NCI-H526 treated with DMSO at 0.1 percent for 48 hours (cell line): ENCODE measurements at places on chromosomes 3 and 15.
A peak's percentile ranks its signal among the peaks of the same experiment; 100 is the strongest.

DNA sequence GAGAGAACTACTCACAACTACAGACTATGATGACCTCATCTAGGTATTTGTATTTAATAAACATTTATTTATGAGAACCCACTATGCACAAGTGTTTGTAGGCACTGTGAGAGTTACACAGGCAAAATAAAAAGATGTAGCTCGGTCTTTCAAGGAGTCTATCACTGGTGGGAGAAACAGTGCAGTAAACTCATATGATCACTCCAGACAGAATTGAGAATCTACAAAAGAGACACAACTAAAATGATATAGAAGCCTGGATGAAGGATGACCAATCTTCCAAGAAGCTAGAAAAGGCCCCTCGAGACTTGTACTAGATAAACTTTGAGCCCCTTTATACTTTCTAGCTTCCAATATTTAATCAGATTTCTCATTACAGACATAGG, 70.2 kb upstream of the ZBTB20 start:
- DNase-seq, result no peak

GRCh38 chr15:36497901-36498300, 81.5 kb upstream of the CDIN1 start:
- DNase-seq, result no peak

GRCh38 chr3:133452641-133453319, 52.9 kb downstream of the BFSP2 start:
- DNase-seq, result no peak

- peak; percentile 42 for DNase-seq
These were observed 556 bp downstream of the PEX5L start for GRCh38 chr3:180036092-180036670.

- no peak for DNase-seq
These were observed 108.7 kb downstream of the SLMAP start for GRCh38 chr3:57864853-57865252.

GRCh38 chr3:143810166-143810952, 37.9 kb downstream of the SLC9A9 start:
- no peak for DNase-seq

DNA sequence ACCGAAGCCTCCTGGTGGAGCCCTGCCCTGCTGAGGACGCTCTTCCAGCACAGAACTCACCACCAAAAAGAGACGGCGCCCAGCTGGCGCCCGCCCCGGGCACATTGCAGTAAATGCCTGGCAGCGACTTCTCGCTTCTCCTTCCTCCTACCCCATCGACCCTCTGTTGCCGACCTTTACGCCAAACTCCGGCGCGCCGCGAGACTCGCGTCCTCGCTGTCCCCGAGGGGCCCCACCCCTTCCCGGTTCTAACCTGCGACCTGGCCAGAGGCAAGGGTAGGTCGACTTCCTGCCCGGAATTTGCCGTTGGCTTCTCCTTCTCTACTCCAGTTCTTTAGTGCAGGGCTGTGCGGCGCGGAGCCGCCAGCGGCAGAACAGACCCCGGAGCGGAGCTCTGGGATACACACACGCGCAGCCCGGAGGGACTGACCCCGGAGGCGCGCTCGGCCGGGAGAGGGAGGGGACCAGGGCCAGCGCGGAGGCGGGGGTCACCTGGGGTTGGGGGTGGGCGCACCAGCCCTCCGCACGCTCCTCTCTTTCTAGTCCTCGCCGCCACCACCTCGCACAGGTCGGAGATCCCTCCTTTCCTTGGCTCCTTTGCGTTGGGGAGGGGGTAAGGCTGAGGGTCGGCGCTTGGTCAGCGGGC, 226.6 kb upstream of the AZI2 start:
- DNase-seq, result peak; percentile 10

- no peak for DNase-seq
These were observed 127.9 kb downstream of the DTWD1 start for GRCh38 chr15:49748791-49749190.

- peak; percentile 17 for DNase-seq
These were observed 175.1 kb upstream of the ATP11B start for GRCh38 chr3:182618085-182618732.

- DNase-seq, result no peak
These were observed 5.4 kb downstream of the FYCO1 start for GRCh38 chr3:45990181-45990580.

DNA sequence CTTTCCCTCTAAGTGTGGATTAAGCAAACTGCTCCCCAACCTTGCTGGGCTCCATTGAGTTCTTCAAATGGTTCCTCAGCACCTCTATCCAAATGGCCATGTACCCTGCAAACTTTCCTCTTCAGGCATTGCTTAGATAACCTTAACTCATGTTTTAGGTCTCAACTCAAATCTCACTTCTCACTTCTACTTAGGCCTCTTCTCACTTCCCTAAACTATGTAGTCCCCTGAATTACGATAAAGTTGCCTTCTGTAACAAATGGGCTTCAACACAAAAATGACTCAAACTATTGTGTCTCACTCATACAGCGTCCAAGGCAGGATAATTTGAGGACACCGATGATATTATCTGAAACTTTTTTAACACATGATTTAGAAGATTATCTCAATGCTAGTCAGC, 62.4 kb upstream of the STAC start:
- no peak for DNase-seq

GRCh38 chr15:42903388-42904324, 16.9 kb downstream of the TTBK2 start:
- no peak for DNase-seq

- DNase-seq, result no peak
These were observed 22.0 kb downstream of the SST start for GRCh38 chr3:187648177-187648576.

- no peak for DNase-seq
These were observed 35.8 kb upstream of the CHST2 start for GRCh38 chr3:143083781-143084180.

- DNase-seq, result no peak
These were observed 223.0 kb upstream of the MLF1 start for GRCh38 chr3:158347966-158348365.

- no peak for DNase-seq
These were observed 90.2 kb downstream of the GABRB3 start for GRCh38 chr15:26682598-26683164.

GRCh38 chr3:197353867-197354567, 55.6 kb upstream of the DLG1 start:
- no peak for DNase-seq

DNA sequence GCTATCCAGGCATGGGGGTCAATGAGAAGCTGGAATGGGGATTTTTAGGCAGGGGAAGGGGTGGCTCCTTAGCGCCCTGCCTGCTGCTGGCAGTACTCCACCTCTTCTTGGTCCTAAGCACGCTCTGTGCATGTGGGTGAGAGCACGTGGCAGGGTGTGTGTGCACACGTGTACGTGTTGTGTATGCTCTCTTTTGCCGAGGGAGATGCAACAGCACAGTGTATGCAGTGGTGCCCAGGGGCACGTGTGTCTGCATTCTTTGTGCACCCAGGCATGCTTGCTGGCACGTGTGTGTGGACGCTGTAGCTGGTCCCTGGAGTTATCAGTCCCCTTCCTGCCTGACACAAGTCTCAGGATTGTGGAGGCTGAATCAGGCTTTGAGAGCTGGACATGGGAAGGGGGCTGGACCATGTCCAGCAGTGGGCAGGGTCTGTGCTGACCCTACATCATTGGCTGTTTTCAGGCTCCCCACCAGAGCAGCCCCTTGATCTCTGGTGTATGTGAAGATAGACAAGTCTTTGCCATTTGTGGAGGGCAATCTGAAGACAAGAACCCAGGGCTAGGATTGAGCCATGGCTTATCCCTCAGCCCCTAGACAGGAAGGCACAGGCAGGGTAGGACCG, 1.9 kb upstream of the CAMKV start:
- DNase-seq, result no peak

GRCh38 chr3:125055331-125055912, 375 bp downstream of the HEG1 start:
- no peak for DNase-seq

DNA sequence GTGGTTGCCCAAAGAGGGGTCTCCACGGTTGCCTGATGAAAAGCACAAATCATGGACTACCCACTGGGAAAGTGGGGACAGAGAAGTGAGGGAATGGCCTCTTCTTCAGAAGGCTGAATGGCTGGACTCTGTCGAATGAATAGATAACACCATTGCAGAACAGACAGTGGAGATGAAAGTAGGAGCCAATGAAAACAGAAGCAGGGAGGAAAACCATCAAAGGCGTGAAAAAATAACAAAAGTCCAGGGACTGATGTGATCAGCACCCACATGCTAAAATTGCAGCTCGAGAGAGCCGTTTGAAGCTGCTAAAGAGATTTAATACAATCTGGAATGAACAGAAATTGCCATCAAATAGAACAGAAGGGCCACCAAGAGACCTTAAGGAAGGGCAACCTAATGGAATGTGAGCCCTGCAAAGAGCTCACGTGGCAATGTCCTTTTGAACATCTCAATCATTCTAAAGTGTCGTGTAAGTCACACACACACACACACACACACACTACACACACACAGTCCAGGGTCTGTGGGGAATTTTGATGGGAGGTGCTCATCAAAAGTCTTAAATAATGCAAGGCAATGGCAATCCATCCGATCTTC, 130.9 kb upstream of the ICE2 start:
- no peak for DNase-seq

- DNase-seq, result no peak
These were observed 78.3 kb downstream of the MCF2L2 start for GRCh38 chr3:183350164-183350563.

DNA sequence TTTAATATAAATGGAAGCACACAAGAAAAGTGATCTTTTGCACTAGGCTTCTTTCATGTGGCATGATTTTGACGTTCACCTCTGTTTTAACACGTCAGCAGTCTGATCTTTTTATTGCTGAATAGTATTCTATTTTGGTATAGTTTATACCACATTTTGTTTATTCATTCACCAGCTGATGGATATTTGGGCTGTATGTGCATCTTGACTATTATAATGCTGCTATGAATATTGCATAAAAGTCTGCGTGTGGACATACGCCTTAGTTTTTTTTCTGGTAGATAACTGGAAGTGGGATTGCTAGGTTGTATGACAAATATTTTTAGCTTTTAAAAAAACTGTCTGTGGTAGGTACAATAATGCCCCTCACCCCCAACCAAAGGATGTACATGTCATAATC, 14.4 kb downstream of the NAA50 start:
- DNase-seq, result no peak

GRCh38 chr15:56772868-56773639, 39.7 kb upstream of the ZNF280D start:
- DNase-seq, result peak; percentile 11

DNA sequence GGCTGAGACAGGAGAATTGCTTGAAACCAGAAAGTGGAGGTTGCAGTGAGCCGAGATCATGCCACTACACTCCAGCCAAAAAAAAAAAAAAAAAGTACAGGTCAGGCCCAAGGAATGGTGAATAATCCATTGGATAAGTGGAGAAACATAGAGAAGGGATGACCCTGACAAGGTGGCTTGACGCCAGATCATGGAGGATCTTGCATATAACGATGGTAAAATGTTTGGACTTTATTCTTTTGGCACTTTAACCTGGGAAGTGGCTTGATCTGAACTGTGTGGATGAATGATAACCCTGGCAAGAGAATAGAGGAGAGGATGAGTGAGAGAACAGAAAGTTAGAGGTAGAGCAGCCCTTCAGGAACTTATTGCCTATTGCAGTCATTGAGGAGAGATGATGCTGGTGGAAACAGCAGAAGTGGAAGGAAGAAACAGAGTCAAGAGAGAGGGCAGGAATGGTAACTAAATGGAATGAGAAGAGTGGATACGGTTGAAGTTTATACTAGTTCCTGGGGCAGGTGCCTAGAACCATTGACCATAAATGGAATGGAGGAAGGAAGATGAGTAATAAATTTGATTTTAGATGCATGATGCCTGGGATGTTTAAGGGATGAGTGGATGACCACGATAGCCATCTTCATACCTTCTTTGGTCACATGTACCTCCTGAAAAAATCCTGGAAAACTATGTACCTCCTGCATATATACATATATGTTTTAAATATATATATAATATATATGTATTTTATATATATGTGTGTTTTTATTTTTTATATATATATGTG, 57.8 kb downstream of the BLM start:
- DNase-seq, result no peak

- no peak for DNase-seq
These were observed 55.0 kb downstream of the SETD5 start for GRCh38 chr3:9452417-9452816.

DNA sequence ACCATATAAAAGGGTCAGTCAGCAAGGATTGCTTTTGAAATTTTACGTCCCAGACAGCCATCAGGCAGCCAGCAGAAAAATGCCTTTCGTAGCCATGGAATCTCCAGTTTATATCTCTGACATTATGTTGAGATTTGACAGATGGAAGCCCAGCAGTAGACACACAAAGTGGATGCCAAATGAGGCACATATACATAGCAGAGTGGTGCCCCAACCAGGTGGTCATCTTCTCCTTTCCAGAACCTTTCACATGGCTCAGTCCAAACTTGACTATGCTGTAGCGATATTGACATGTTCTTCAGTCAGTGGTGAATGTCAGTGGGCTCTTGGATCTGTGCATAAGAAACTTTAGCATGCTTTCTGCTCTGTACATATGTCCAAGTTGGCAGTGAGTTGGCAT, 123.3 kb upstream of the GBE1 start:
- DNase-seq, result no peak
